Stimulated activated naive CD4-positive, alpha-beta T cell (primary cell): ENCODE measurements at places on chromosomes 7 and 10.

DNA sequence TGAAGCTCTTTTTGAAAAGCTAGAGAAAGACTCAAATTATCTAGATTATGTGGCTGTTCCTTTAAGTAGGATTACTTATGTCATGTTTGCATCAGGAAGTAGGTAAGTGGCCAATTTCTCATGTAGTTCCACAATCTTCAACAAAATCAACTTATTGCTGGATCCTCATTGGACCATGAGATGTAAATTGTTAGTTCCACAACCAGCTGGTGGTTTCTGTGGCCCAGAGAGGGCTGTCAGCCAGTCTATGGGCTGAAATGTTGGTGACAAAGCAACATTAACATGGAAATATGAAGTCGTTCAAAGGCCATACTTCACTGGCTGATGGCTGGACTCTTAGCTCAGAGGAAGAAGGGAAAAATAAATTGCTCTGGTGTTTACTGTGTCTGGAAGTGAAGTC lies 157.9 kb downstream of the PLXDC2 start:
- no peak for DNase-seq

- no peak for DNase-seq
Measured at GRCh38 chr7:108448584-108449505, 7.4 kb downstream of the NRCAM start.

- no peak for DNase-seq
Measured at GRCh38 chr7:143038635-143039034, 11.7 kb upstream of the OR9A2 start.

GRCh38 chr7:101612885-101613515 lies 16.1 kb downstream of the MYL10 start:
- DNase-seq, result no peak

DNA sequence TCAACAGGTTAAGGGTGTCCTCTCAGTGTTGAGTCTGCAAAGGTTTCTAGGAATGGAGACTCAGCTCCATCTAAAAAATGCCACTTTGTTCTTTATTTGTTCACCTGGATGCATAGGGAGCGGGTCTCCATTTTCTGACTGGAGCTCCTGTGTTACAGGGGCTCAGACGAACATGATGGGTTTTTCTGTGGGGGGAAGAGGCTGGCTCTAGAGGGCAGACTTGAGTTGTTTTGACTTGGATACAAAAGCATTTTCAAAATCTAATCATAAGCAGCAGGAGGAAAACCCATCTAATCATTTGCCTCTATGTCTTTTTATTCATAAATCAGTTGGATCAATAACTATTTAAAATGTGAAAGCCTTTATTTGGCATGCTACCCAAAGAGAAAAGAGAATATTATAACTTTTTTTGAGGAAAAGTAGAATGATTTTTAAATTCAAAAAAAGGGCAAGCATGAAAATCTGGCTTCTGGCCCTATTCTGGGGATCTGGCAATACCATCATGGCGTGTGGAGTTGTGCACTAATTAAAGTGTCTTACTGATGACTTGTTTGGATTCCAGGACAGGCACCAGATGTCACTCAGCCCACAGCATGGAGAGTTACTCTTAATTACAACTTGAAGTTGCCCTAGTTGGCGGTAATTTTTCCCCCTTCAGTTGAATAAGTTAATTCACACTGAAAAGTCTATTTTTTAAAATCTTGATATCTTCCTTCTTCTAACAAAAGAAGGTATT lies 594.9 kb downstream of the REEP3 start:
- DNase-seq, result no peak
